ENCODE measurements at places on chromosomes 7 and 10. TPM values are rescaled to one million over a fixed set of nuclear protein-coding genes. Genes with fewer than 3 reads are reported as not detected.

VWDE gene
- total RNA-seq = 2.6 TPM

TRPV5 gene
- total RNA-seq = not detected

DDX21 gene
- 46.4 TPM for total RNA-seq

WIPF3 gene
- total RNA-seq = 0.60 TPM

ODAD2 gene
- 0.23 TPM for total RNA-seq

IRF5 gene
- 8.9 TPM for total RNA-seq

HTRA1 gene
- 55.2 TPM for total RNA-seq

SORCS3 gene
- total RNA-seq = 0.18 TPM

RAMP3 gene
- 62.9 TPM for total RNA-seq

FGL2 gene
- total RNA-seq = 6.2 TPM

TCERG1L gene
- total RNA-seq = 0.42 TPM

HTR5A gene
- total RNA-seq = not detected

SRPK2 gene
- 86.3 TPM for total RNA-seq

VWA2 gene
- 31.0 TPM for total RNA-seq

TMEM140 gene
- 4.1 TPM for total RNA-seq

C10orf143 gene
- 1.1 TPM for total RNA-seq

IDI2 gene
- total RNA-seq = not detected

PGAM2 gene
- 2.3 TPM for total RNA-seq

SKIDA1 gene
- 0.80 TPM for total RNA-seq

PRKG1 gene
- 2.0 TPM for total RNA-seq

FAS gene
- 17.8 TPM for total RNA-seq

GGCT gene
- total RNA-seq = 13.7 TPM

PFKFB3 gene
- total RNA-seq = 56.6 TPM

CTBP2 gene
- total RNA-seq = 31.1 TPM

ASL gene
- total RNA-seq = 30.8 TPM

HOXA2 gene
- total RNA-seq = 0.68 TPM

TAS2R4 gene
- 6.0 TPM for total RNA-seq

ACTL6B gene
- not detected for total RNA-seq

CPA2 gene
- total RNA-seq = not detected

CXCL12 gene
- total RNA-seq = 13.9 TPM

RAB19 gene
- 5.3 TPM for total RNA-seq

PPP1R9A gene
- total RNA-seq = 0.49 TPM

LRRC4 gene
- total RNA-seq = 0.16 TPM

AFAP1L2 gene
- 10.8 TPM for total RNA-seq

SPDYE2 gene
- total RNA-seq = not detected

MYH16 gene
- total RNA-seq = not detected

VAX1 gene
- not detected for total RNA-seq

UNCX gene
- not detected for total RNA-seq

FAM25G gene
- 26.2 TPM for total RNA-seq

SPDYE11 gene
- not detected for total RNA-seq

SEM1 gene
- 16.6 TPM for total RNA-seq

ASZ1 gene
- not detected for total RNA-seq
